ENCODE measurements at places on chromosomes 5 and 9.

- peak; percentile 50 for DNase-seq
Observed at GRCh38 chr5:146878476-146879172, at the start of gene PPP2R2B. PPP2R2B (minus strand) TSS chr5:146878757.

DNA sequence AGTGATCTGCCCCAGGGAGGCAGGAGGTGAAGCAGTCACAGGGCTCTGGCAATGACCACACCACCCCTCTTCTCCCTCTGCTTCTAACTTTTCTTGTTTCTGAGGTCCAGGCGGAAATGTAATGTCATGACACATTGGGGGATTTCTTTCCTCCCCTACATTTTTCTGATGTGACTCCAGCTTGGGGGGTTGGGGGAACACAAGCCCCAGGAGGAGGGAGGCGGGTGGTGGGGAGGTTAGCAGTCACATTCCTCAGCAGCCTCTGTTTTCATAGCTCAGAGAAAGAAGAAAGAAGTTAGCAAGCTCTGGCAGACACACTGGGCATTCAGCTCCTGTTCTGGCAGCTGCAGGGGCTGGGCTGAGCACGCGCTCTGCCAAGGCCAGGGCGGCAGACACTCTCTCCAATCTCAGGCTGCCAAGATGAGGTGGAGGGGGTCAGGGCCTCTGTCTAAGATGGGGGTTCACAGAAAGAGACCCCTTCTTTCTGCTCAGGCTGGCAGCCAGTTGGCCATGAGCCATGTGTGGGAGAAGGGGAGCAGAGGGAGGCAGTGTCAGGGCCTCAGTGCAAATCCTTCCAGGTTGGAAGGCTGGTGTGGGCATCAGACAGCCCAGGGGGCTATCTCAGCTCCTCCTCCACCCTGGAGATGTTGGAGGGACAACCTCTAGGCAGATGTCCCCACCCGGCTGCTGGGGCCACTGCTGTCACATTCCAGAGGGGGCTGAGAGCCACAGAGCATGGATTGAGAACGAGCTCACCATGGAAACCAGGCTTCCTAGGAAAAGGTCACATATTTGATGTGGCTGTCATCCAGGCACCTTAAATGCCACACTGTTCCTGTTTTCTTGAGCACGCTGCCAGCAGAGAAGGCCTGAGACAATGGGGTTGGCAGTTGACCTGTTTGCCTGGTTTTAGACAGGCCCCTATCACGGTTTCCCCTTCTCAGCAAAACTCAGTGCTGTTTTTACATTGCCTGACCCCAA is 20.1 kb upstream of the PFDN1 start:
- DNase-seq: peak; percentile 69

GRCh38 chr5:14457476-14457875 is 124.1 kb upstream of the OTULINL start:
- DNase-seq: no peak

- DNase-seq: peak; percentile 45
Observed at GRCh38 chr9:117462861-117463260, 48.0 kb upstream of the ASTN2 start.

DNA sequence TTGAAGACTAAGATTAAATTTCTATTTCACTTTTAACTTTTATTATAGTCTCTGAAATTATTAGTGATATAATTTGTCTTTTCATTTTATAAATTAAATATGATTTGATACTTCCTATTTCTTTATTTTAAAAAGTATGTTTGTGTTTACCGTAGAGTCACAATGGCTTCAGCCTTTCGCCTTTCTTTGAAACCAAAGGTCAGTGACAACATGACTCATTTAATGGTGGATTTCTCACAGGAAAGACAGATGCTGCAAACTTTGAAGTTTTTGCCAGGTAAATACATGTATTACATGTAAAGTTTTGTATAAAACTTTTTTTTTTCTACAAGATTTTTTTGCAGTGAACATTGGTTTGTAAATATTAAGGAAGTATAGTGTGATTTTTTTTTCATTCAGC is 36.4 kb downstream of the FSD1L start:
- DNase-seq: no peak

GRCh38 chr9:133499132-133499891 is 20.4 kb upstream of the SLC2A6 start:
- DNase-seq: no peak

DNA sequence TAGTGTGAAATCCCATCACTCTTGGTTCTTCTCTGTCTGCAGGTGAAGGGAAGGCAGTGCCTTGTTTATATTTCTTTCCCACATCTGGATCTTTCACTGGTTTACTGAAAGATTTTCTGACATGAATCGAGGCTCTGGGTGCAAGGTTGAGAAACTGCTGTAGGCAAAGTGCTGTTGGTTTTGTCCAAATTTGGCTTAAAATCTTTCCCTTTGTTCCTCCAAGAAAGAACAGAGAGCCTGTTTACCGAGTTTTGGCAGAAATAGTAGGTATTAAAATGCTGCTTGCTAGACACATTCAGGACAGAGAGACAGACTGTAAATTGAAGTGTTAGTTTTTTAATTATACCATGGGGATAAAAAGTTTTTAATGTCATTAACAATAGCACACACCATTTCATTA is 21.5 kb downstream of the SKP2 start:
- no peak for DNase-seq

GRCh38 chr9:88828018-88828417 is 163.2 kb upstream of the S1PR3 start:
- DNase-seq: no peak

DNA sequence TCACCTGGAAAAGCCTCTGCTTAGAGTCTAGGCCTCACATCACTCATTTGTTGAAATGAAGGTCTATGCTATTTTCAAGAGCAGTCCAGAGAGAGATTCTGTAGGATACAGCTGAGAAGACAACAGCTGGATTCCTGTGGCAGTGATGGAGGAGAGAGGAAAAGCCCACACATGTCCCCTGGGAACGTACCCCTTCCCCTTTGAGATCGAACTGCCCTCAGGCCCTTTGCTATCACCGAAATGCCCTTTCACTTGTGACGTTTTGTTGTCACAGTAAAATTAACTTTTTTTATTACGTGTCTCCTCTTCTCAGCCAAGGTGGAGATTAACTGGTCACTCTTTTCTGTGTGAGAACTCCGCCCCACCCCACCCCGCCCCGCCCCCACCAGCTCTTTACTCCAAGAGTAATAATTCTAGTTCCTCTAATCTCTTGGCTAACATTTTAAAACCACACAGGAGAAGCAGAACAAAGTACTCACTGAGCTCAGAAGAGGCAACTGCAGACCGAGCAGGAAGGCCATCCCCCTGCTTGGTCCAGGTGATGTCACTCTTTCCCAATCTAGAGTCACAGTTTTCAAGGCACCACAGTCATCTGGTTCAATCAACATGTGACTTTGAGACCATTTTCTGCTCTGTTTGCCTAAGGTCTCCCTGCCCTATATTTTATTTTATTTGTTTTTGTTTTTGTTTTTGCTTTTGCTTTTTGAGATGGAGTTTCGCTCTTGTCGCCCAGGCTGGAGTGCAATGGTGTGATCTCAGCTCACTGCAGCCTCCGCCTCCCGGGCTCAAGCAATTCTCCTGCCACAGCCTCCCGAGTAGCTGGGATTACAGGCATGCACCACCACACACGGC is 105.6 kb downstream of the SUSD1 start:
- DNase-seq: no peak
